ENCODE measurements at places on chromosomes 2 and 18.

GRCh38 chr18:13464432-13465123 is 246.0 kb downstream of the LDLRAD4 start:
- peaks cover 75% of the 10 kb centered on the region for H3K4me1 ChIP-seq
- peak overlapping the region; percentile 85 for H3K4me3 ChIP-seq
- peak; percentile 78 for DNase-seq
- H3K27me3 ChIP-seq = no peaks in the 10 kb centered on the region
- H3K27ac ChIP-seq = peak overlapping the region; percentile 93

- peak overlapping the region; percentile 66 for H3K27ac ChIP-seq
- no peak overlapping the region for H3K4me3 ChIP-seq
- no peaks in the 10 kb centered on the region for H3K27me3 ChIP-seq
- DNase-seq = no peak
- H3K36me3 ChIP-seq = peaks cover 74% of the 10 kb centered on the region
Measured at GRCh38 chr18:2687390-2688001, 32.0 kb downstream of the SMCHD1 start.

- H3K4me3 ChIP-seq = no peak overlapping the region
- H3K36me3 ChIP-seq = no peaks in the 10 kb centered on the region
- peaks cover 16% of the 10 kb centered on the region for H3K4me1 ChIP-seq
- H3K27ac ChIP-seq = no peak overlapping the region
- DNase-seq = no peak
- no peaks in the 10 kb centered on the region for H3K27me3 ChIP-seq
Measured at GRCh38 chr2:217795706-217796465, 206.9 kb downstream of the TNS1 start.

GRCh38 chr2:178804791-178805190 is 2.4 kb downstream of the TTN start:
- no peaks in the 10 kb centered on the region for H3K4me1 ChIP-seq
- no peaks in the 10 kb centered on the region for H3K36me3 ChIP-seq
- H3K27me3 ChIP-seq = no peaks in the 10 kb centered on the region
- H3K4me3 ChIP-seq = no peak overlapping the region
- no peak overlapping the region for H3K27ac ChIP-seq

GRCh38 chr2:98458207-98458606 is 13.5 kb downstream of the INPP4A start:
- peaks cover 58% of the 10 kb centered on the region for H3K36me3 ChIP-seq
- H3K4me3 ChIP-seq = peak overlapping the region; percentile 15
- H3K27me3 ChIP-seq = no peaks in the 10 kb centered on the region
- peak; percentile 56 for DNase-seq

GRCh38 chr18:56825878-56826277 is 174.7 kb downstream of the WDR7 start:
- no peak overlapping the region for H3K27ac ChIP-seq
- no peak overlapping the region for H3K4me3 ChIP-seq
- no peak for DNase-seq

DNA sequence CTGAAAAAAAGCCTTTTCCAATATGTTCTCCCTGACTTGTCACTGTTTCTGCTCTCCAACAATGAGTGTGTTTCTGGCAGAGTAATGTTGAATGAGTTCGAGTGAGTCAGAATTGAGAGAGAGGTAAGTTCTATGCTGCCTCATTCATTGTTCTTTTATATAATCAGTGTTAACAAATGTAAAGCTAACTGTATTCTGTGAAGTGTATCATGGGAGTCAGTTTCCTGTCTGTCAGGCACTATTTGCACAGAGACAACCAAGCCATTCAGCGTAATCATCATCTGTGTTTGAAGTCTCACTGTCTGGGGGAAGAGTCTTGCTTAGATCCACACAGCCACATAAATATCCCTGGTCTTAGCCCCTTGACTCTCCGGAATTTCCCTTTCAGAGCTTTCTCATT is 22.0 kb upstream of the UPP2 start:
- DNase-seq = no peak
- H3K27me3 ChIP-seq = peaks cover 15% of the 10 kb centered on the region
- H3K4me1 ChIP-seq = no peaks in the 10 kb centered on the region
- no peak overlapping the region for H3K4me3 ChIP-seq
